ENCODE measurements at places on chromosomes 16 and 17. TPM values are rescaled to one million over a fixed set of nuclear protein-coding genes. Genes with fewer than 3 reads are reported as not detected.

DNA sequence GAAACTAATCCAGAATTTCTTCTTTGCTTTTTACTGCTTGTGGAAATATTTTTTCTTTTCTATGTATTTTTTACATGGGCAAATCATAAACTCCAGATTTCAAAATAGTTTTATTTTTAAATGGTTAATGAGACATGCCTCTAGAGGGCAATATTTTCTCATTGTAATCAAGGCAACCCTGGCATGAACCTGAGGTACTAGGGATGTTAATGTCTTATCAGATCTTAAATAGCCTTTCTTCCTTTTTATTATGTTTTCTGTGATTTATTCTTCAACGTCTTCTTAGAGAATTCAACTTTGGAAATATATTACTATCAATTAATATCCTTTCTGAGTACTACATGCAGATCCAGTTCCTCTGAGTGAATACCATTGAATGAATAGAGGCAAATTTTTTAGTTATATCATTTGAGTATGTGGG, 324.7 kb downstream of the BCAS3 start:
- no peak for DNase-seq

- no peak for DNase-seq
Observed at GRCh38 chr16:15509593-15510535, 75.5 kb downstream of the BMERB1 start.

DNA sequence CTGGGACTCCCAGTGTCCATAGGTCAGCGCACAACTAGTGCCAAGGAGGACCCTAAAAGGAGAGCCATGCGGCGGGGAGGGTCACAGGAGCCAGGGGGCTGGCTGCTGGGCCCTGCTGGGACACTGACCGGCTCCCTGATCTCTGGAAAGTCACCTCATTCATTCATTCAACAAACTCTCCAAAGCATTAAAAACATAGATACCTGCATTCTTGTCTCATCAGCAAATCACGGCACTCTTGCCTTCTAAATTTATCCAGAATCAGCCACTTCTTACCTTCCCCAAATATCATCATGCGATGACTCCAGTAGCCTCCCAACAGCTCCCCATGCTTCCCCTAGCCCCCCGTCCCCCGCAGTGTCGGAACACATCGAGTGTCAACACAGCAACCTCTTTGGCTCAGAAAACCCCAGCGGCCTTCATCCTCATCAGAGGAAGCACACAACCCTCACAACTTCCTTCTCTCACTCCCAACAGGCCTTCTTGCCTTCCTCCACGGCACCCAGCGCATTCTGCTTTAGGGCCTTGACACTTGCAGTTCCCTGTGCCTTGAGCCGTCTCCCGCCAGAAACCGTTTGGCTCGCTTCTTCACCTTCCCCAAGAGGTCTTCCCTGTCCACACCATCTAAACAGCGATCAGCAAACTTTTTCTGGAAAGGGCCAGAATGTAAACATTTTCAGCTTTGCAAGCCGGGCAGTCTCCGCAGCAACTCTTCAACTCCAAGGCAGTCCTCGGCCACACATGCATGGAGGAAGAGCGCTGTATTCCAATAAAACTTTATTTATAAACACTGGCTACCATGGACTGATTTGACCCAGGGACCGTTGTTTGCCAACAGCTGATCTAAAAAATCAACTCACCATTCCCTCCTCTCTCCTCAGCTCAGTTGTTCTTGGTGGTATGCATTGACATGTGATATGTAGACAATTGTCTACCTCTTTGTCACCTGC, 119.5 kb upstream of the TNRC6C start:
- peak; percentile 3 for DNase-seq

The TBC1D3G gene
- not detected for total RNA-seq

DNA sequence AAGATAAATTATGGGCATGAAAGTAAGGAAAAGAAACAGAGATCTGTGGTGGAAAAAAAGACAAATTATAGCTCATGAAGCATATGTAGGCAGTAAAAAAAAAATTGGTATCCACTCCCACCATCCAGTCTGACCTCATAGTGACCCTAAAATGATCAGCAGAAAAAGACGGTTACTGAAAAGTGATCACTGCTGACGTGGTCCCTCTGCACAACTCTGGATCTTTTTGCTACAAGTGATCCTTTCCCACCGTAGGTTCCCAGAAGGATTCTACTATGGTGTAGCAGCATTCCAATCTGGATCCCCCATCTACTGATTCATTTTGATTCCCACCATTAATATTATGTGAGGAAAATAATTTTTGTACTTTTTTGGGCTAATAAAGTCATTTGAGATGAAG, 10.9 kb upstream of the CHST6 start:
- DNase-seq, result no peak

GRCh38 chr17:30805944-30806456, 18.5 kb downstream of the CRLF3 start:
- no peak for DNase-seq

DNA sequence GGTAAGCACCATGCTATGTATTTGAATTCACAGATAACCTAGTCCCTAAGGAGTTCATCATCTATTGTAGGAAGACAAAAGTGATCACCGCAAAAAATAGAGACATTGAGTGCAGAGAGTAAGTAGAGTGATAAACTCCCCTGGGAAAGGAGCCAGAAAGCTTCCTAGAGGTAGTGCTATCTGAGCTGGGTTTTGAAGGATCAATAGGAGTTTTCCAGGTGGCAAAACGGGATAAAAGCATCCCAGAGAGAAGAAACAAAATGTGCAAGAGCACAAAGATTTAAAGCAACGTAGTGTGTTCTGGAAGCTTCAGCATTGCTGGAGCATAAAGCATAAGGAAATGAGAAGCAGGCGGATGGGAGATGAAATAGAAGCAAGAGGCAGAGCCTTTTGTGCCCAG, 120.7 kb upstream of the PLCG2 start:
- no peak for DNase-seq

The WIPF2 gene
- 17.3 TPM for total RNA-seq

All from ovary (tissue), 10 donors.